ENCODE measurements at places on chromosomes 5 and 9. TPM values are rescaled to one million over a fixed set of nuclear protein-coding genes. Genes with fewer than 3 reads are reported as not detected.

GRCh38 chr9:136525207-136525606, 20.6 kb downstream of the NOTCH1 start:
- no peak for DNase-seq

DNA sequence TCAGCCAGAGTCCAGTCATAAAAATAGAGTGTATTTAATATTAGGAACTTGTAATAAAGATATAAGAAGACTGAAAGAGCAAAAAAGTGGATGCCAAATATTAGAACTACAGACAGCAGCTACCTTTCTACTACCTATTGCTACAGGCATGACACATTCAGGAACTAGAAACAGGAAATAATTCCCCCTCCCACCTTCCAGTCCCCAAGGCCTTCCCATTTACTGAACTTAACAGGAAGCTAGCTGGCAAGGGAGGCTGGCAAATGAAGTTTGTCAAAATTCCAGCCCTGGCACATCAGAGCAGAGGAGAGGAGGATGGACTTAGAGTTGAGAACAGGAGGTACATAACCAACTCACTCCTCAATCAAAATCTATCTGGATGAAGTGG, 50.2 kb upstream of the RIC1 start:
- DNase-seq: no peak

SPATA6L gene
- total RNA-seq: 1.9 TPM

- DNase-seq: no peak
Observed at GRCh38 chr5:58153255-58153654, 306.6 kb downstream of the PLK2 start.

DNA sequence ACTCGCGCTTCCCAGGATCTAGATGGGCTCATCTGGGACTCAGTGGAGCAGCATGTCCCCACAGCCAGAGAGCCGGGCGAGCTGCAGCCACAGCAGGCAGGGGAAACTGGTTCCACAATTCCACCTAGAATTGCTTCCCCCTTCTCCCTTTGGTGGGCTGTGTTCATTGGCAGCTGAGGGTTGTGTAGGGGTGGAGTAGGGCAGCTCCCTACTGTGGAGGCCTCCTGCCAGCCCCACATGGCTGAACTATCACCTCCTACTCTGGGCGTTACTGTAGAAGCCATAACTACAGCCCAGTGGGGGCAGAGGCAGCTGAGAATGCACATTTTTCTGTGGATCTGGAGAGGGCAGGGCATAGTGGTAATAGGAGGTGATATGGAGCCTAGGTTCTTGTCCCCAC, 44.8 kb downstream of the PPARGC1B start:
- no peak for DNase-seq

CCL27 gene
- total RNA-seq: not detected

GRCh38 chr9:112574008-112574407, 87.4 kb downstream of the KIAA1958 start:
- DNase-seq: no peak

DNA sequence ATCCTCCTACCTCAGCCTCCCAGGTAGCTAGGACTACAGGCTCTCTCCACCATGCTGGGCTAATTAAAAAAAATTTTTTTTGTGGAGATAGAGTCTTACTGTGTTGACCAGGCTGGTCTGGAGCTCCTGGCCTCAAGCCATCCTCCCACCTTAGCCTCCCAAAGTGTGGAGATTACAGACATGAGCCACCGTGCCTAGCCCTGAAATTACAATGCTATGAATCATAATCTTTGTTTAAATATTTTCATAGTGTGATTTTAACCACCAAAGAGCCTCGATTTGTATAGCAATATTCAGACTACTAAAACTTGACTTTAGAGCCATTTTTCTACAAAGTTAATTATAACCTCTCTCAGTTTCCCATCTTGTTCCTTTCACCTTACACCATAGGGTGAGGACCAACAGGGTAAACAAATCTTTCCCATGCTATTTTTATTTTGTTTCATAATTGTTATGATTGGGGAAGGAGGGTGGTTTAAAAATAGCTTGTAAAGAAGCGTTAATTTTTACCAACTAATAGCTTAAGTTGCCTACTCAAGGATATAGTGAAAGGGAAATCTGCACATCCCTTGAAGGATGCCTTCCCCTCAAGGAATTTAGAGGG, 32.7 kb downstream of the UBE2D2 start:
- DNase-seq: no peak

DNA sequence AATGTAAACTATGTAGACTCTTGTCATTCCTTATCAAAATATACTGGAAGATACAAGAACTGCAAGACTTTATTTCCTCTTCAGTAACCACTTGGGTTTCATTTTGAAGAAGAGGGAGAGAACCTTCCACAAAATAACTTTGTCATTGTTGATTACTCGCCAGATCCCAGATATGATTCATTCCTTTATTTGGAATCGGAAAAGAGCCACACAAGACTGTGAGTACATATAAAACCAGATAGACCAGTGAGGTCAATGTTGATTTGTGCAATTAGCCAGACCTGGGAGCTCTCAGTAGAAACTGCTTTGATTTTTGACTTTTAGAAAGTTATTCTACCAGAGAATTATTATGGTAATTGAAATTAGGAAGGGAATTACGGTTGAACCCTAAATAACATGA, 146.1 kb downstream of the TMEM167A start:
- DNase-seq: no peak

GRCh38 chr5:138508958-138509357, 34.1 kb downstream of the ETF1 start:
- DNase-seq: peak; percentile 47

FGF18 gene
- not detected for total RNA-seq

DNA sequence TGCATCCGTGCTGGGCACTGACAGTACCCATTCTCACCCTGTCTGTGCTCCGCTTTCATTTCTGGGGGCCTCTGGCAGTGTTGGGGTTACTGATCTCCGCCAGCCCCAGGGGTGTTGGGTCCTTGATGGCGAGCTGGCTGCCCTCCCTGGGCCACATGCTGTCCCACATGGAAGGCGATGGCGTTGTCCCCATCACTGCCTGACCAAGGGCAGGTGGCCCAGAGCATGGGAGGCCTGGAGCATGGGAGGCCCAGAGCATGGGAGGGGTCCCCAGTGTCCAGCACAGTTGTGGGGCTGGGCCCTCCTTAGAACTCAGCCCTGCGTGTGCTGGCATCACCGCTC, 50.9 kb downstream of the RXRA start:
- no peak for DNase-seq

- DNase-seq: no peak
Observed at GRCh38 chr9:71797266-71797665, 29.0 kb upstream of the CEMIP2 start.

PCSK1 gene
- not detected for total RNA-seq
